ENCODE measurements at places on chromosomes 6 and 20. TPM values are rescaled to one million over a fixed set of nuclear protein-coding genes. Genes with fewer than 3 reads are reported as not detected.

- no peaks in the 10 kb centered on the region for H3K36me3 ChIP-seq
- peaks cover 26% of the 10 kb centered on the region for H3K27me3 ChIP-seq
- no peak overlapping the region for H3K4me3 ChIP-seq
- no peaks in the 10 kb centered on the region for H3K4me1 ChIP-seq
- no peak for DNase-seq
Measured at GRCh38 chr6:46501136-46502089, 10.2 kb upstream of the RCAN2 start.

Gene AKAP7
- total RNA-seq, result 7.7 TPM

Gene SRMS
- total RNA-seq, result not detected

Gene SOX18
- not detected for total RNA-seq

Gene HSPA12B
- total RNA-seq, result not detected
